ENCODE measurements at places on chromosomes 11 and 22.
A peak's percentile ranks its signal among the peaks of the same experiment; 100 is the strongest.

- no peak for DNase-seq
These were observed 75.7 kb upstream of the CCDC90B start for GRCh38 chr11:83361831-83362230.

GRCh38 chr11:44893308-44893822 is 57.3 kb downstream of the TP53I11 start:
- no peak for DNase-seq

DNA sequence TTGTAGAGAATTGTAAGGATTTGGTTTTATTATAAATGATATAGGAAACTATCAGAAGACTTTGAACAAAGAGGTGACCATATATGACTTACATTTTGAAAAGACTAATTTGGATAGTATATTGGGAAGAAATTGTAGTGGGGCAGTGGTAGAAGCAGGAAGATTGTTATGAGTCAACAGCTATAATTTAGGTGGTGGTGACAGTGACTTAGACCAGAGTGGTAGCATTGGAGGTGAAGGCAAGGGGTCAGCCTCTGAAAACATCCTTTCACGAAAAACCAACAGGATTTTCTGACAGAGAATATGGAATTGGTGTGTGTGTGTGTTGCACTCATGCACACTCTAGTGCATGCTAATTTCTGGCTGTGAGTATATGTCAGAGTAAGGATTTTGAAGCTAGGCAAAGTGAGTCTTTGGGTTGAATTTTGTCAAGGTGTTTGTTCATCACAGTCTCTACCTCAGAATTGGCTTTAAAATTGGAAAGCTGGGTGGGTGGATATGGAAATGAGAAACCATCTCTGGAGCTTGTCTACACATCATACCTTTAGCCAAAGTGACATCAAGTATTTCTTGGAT is 8.2 kb upstream of the HBE1 start:
- DNase-seq, result no peak

DNA sequence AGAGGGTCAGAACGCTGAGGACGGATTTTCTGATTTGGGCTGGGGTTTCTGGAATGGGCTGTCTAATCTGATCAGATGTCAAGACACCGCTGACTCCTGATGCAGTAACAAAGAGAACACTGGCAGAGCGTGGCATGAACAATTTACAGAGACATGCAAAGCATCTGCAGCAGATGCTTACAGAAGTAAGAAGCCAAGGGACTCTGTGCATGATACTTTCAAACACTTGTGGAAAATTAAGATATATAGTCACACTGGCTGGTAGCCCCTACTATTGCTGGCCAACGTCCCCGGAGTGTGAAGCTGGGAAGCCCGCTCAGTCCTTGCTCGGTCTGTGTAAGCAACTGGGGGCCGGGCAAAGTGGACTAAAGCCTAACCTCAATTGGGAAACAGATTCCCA is 903.7 kb downstream of the BRD1 start:
- no peak for DNase-seq

DNA sequence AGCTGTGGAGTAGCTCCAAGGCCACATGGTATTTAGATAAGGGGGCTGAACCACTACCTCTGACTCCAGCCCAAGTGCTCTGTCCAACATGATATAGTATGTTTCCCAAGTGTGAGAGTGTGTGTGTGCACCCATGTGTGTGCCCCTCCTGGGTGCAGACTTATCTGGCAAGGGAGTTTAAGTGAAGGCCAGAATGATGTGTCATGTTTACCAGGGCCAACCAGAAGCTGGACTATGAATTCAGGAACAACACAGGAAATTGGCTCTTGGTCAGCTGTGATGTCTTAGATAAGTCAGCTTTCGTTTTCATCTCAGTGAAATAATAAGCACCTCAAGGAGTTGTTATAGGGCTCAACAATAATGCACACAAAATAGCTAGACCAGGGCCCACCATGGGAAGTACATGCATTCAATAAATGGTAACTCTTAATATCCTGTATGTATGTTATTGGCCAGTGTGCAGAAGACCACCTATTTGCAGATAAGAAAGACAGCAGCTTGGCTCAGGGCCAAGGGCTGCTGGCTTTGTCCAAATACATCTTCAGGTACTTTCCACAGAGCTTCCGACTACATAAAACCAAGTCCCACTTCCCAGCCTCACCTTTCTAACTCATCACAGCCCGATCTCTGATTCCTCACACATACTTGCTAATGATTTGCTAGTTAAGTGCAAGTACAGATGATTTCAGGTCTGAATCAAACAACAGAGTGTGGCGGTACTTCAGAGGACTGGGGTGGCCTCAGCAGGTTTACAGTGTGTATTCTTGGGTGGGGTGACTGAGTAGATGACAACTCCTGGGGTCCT is 120.9 kb downstream of the ME3 start:
- DNase-seq, result peak; percentile 52

DNA sequence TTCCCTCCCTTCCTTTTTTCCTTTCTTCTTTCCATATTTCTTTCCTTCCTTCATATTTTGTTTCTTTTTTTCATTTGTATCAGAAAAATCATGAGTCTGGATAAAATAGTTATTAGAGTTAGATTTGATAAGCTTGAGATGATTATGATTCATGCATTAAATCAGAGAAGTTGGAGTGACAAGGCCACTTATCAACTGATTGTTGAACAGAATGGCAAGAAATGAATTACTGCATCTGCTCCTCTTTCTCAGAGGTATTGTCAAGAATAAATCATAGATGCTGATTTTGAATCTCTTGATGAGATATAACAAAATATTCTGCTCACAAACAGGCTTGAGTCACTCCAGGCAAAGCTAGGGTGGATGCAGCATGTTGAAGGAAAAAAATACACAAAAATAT is 54.6 kb upstream of the ANO5 start:
- DNase-seq, result no peak

DNA sequence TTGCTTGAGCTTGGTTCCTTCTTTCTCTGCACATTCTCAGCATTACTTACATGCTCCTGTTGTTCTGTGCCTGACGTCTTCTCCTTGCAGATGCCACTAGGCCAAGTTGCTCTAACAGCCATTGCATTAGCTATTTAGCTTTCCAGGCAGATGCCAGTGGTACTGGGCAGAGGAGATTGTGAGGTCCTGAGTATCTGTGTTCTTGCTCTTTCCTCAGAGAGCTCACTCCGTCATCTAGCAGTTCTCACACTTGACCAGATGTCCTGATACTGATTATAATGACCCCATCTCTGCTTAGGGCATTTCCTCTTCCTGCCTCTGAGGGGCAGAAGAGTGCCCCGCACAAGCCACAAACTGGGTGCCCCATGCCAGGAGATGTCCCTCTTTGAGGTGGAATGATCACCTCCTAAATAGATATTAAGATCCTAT is 30.7 kb downstream of the ARHGAP1 start:
- DNase-seq, result no peak

DNA sequence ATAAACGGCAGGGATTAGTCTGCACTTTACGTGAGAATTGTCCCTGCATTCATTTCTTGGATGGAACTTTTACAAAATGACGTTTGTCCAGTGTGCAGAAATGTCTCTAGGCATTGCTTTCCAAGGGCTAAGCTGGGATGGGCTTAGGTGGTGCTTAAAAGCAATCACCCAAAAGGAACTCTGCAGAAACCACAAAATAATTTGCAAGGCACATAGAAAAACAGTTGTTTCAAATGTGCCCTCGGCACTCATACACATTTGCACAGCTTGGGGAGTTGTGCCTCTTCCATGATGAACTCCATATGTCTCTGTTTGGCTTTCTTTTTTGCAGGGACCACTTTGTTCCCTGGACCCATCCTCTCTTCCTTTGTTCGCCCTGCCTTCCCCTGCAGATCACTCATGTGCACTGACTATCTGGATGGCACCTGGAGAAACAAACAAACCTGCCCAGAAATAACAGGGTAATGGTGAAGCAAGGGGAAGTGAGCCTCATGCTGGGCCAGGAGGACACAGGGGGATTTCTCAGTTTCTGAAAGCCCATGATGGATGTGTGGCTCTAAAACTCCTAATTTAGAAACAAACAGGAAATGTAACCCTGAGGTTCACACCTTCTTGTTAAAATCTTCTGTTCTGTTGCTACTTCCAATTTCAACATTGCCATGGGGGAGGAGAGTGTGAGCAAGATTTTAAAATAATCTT is 150.2 kb downstream of the SNX19 start:
- DNase-seq, result no peak

GRCh38 chr11:7545611-7546010 is 31.8 kb downstream of the PPFIBP2 start:
- no peak for DNase-seq

- DNase-seq, result peak; percentile 62
These were observed 600 bp downstream of the FCHSD2 start for GRCh38 chr11:73141309-73142127.

- DNase-seq, result no peak
These were observed 37.0 kb upstream of the ACCSL start for GRCh38 chr11:44010789-44011251.

GRCh38 chr22:45425101-45425500 is 11.6 kb downstream of the RIBC2 start:
- DNase-seq, result no peak

DNA sequence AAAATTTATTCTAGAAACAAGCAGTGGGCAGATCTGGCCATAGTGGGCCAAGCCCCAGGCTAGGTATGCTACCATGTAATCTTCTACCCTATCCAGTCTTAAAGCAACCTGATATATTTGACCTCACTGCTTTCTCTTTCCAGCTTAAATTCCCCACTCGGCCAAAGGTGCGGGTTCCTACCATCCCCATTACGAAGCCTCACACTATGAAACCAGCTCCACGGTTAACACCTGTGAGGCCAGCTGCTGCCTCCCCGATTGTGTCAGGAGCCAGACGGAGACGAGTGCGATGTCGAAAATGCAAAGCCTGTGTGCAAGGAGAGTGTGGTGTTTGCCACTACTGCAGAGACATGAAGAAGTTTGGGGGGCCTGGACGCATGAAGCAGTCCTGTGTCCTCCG is 21.2 kb upstream of the GRK2 start:
- no peak for DNase-seq

GRCh38 chr22:34688825-34689224 is 377.1 kb upstream of the ISX start:
- no peak for DNase-seq

GRCh38 chr22:49289822-49290679 is 537.6 kb downstream of the BRD1 start:
- no peak for DNase-seq

DNA sequence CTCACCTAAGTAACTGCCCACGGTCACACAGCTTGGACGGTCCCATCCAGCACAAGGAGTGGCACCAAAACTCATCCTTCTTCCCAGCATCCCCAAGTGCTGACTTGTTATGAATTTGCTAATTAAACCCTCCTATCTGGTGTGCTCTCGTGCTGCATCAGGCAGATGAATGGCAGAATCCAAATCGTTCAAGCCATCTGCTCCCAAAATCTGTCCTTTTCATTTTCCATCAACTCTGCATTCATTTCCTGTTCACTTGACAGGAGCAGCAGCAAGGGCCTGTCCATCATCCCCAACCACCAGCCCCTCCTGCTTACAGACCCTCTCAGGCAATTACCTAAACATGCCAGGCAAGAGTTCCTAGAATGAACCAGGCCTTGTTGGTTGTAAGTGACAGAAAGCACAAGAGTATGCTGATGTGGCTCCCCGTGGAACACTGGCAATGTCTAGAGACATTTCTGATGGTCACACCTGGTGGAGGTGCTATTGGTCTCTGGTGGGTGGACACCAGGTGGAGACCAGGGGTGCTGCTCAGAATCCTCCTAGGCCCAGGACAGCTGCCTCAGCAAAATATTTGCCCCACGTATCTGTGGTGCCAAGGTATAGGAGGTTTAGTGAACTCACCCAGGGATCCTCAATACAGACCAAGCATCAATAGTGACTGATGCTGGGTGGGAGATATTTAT is 832.5 kb downstream of the TBC1D22A start:
- DNase-seq, result no peak

- peak; percentile 65 for DNase-seq
These were observed 199.0 kb downstream of the GRIK4 start for GRCh38 chr11:120710354-120711131.

GRCh38 chr11:120929090-120929489 is 94.8 kb upstream of the TBCEL start:
- DNase-seq, result no peak

DNA sequence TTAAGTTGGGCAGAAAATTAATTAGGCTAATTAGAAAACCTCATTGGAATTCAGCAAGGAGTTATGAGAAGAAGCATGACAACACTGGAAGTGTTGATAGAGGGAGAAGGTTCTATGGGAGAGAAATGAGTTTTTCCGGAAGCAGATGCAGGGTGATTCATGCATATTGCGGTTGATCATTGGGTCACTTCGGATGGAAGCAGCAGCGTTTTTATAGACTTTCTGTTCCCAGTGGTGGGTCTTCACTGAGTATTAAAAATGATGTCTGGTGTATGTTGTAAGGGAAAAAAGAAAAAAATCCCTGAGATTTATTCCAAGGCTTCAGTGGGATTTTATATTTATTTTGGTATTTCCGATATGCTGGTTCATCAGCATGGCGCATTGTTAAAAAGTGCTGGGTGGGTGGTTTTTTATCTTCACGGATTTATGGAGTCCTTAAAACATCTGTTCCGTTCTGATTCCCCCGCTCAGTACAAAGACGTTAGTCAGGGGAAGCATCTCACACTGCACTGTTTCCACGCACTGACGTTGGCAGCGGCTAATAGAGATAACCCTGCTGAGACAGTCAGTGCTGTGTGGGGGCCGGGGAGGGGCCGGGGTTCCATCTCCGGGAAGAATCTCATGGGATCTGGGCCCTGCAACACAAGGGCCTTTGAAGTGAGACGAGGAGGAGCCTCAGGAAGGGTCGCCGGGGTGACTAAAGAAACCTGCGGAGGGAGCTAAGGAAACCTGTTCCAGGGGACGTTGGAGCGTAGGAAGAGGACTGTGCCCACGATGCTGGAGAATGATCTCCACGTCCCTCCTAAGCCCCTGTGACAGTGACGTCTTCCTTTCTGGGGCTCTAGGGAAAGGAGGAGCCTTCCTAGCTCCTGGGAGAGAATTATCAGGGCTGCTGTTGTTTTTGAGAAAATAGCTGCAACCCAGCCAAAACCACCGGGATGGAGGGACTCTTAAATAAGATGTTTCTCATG is 390.0 kb downstream of the NTM start:
- DNase-seq, result no peak

GRCh38 chr11:75654314-75654713 is 14.5 kb downstream of the MAP6 start:
- peak; percentile 57 for DNase-seq

- DNase-seq, result no peak
These were observed 1.7 kb upstream of the CBX6 start for GRCh38 chr22:38873469-38874411.

- DNase-seq, result no peak
These were observed 19.9 kb upstream of the MYOD1 start for GRCh38 chr11:17699147-17700114.

- DNase-seq, result peak; percentile 10
These were observed 188.3 kb downstream of the OPCML start for GRCh38 chr11:133343951-133344350.

DNA sequence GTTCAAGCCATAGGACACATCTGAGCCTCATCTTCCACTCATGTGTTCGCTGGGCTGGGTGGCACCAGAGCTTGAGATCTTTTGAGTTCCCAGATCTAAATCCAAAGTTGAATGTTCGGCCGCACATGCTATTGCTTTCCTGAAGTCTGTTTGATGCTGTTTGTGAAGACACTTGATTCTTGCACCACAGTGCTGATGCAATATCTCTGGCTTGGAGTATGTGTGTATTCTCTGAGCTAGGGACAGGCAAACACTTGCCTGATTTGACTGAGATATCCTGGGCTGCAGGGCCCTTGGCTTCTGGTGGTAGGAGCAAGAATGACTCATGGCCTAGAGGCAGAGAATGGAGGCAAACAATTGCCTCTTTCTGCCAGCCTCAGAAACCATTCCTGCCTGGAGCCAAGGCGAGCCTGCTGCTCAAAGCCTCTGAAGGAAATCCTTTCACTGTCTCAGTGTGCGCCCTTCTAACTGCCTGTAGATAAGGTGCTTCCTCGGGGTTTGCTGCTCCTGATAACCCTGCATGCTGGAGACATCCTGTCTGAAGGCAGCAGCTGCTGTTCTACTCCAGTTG is 73.0 kb downstream of the CYB5R2 start:
- no peak for DNase-seq

Data from H54 (cell line).